ENCODE measurements at places on chromosomes 2 and 18.

- no peaks in the 10 kb centered on the region for H3K27me3 ChIP-seq
- DNase-seq: no peak
- no peak overlapping the region for H3K4me3 ChIP-seq
Observed at GRCh38 chr2:167127135-167127534, 238.9 kb downstream of the XIRP2 start.

- H3K4me1 ChIP-seq: no peaks in the 10 kb centered on the region
- H3K27ac ChIP-seq: no peak overlapping the region
Observed at GRCh38 chr18:28760299-28760698, 583.4 kb upstream of the CDH2 start.

DNA sequence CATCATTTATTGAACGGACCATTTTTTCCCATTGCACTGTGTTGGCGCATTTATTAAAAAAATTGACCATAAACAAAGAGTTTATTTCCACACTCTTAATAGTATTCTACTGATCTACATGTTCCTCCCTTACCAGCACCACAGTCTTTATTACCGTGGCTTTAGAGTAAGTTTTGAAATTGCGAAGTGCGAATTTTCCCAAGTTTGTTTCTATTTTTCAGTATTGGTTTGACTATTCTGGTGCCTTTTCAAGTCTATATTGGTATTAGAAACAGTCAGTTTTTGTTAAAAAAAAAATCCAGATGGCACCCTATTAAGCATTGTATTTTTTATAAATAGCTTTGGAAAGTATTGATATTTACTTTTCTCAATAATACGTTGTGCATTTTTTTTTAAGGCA lies 795.1 kb upstream of the HS6ST1 start:
- H3K4me3 ChIP-seq: no peak overlapping the region
- no peaks in the 10 kb centered on the region for H3K27me3 ChIP-seq
- H3K4me1 ChIP-seq: no peaks in the 10 kb centered on the region
- no peaks in the 10 kb centered on the region for H3K36me3 ChIP-seq

GRCh38 chr2:230160112-230160660 lies 59.6 kb downstream of the SP110 start:
- no peaks in the 10 kb centered on the region for H3K4me1 ChIP-seq
- H3K36me3 ChIP-seq: no peaks in the 10 kb centered on the region
- H3K27ac ChIP-seq: no peak overlapping the region
- no peak for DNase-seq
- H3K27me3 ChIP-seq: no peaks in the 10 kb centered on the region

DNA sequence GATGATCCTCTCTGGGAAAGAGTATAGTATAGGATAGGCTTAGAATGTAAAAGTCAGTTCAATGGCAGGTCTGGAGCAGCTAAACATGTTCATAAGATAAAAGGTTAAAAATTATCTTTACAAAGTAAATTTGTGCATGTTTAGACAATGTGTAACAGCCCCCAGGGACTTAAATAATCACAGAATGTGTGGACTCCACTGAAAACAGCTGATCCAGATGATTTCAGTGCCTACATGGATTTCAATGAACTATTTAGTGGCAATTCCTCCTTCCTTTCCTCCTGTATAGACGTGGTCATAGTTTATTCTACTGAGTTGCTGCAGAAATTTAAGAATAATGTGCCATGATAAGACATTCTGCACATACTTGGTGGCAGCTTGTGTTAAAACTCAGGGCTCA lies 42.9 kb downstream of the ARHGEF33 start:
- H3K4me1 ChIP-seq: no peaks in the 10 kb centered on the region
- no peak overlapping the region for H3K27ac ChIP-seq
- H3K4me3 ChIP-seq: no peak overlapping the region
- no peaks in the 10 kb centered on the region for H3K36me3 ChIP-seq

- no peaks in the 10 kb centered on the region for H3K4me1 ChIP-seq
- no peak overlapping the region for H3K27ac ChIP-seq
- no peak overlapping the region for H3K4me3 ChIP-seq
- H3K36me3 ChIP-seq: no peaks in the 10 kb centered on the region
- no peaks in the 10 kb centered on the region for H3K27me3 ChIP-seq
- DNase-seq: no peak
Observed at GRCh38 chr2:172878260-172878659, 142.6 kb downstream of the RAPGEF4 start.

- H3K36me3 ChIP-seq: no peaks in the 10 kb centered on the region
- no peaks in the 10 kb centered on the region for H3K4me1 ChIP-seq
- no peak for DNase-seq
- H3K4me3 ChIP-seq: no peak overlapping the region
Observed at GRCh38 chr2:228728961-228729360, 542.1 kb downstream of the PID1 start.

DNA sequence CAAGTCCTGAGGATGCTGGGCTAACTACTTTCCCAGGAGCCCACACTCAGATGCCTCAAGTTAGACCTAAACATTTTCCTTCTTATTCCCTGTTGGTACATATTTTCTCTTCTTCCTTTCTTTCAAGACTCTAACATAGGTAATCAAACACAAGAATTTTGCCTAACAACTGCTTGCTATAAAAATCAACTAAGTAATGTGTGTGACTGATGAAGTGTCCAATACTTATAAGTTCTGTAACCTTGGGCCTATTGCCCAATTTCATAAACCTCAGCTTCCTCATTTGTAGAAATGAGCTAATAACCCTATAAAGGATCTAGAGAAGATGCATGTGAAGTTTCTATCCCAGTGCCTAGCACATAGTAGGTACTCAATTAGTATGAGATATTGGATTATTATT lies 31.6 kb upstream of the PIK3C3 start:
- H3K4me1 ChIP-seq: no peaks in the 10 kb centered on the region
- DNase-seq: no peak
- no peak overlapping the region for H3K27ac ChIP-seq

DNA sequence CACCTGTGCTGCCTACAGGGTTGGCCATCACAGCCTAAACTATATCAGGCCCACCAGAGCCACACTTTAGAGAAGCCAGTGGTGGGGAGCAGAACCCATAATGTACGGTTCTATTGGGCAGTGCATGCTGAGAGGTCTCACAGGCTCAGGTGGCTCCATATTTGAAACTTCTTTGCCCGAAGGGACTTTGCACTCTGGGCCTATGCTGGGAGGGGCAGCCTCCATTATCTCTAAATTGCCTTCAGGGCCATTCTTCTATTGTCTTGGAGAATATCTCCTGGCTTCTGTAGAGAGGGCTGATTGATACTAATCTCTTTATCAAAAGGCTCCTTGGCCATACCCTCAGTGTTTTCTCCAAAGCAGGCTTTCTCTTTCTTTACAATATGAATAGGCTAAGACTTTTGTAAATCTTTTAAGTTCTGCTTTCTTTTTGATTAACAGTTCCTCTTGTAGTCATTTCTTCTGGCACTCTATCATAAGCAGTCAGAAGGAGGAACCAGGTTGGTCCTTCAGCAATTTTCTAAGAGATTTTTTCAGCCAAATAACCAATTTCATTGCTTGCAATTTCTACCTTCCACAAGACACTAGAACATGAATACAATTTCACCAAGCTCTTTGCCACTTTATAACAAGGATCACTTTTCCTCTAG lies 44.5 kb downstream of the RPE start:
- no peak for DNase-seq
- H3K27me3 ChIP-seq: no peaks in the 10 kb centered on the region
- no peak overlapping the region for H3K27ac ChIP-seq
- H3K4me1 ChIP-seq: no peaks in the 10 kb centered on the region

- no peak overlapping the region for H3K27ac ChIP-seq
- no peaks in the 10 kb centered on the region for H3K36me3 ChIP-seq
- no peak overlapping the region for H3K4me3 ChIP-seq
- H3K27me3 ChIP-seq: peaks cover 2% of the 10 kb centered on the region
Observed at GRCh38 chr2:70785137-70785911, 5.1 kb downstream of the FIGLA start.

- no peak overlapping the region for H3K27ac ChIP-seq
- H3K4me3 ChIP-seq: peak overlapping the region; percentile 40
- DNase-seq: no peak
- H3K36me3 ChIP-seq: no peaks in the 10 kb centered on the region
- no peaks in the 10 kb centered on the region for H3K27me3 ChIP-seq
- peaks cover 11% of the 10 kb centered on the region for H3K4me1 ChIP-seq
Observed at GRCh38 chr2:106269591-106270291, 75.6 kb upstream of the UXS1 start.

- no peak for DNase-seq
- no peaks in the 10 kb centered on the region for H3K27me3 ChIP-seq
- no peaks in the 10 kb centered on the region for H3K36me3 ChIP-seq
- no peak overlapping the region for H3K4me3 ChIP-seq
- H3K27ac ChIP-seq: no peak overlapping the region
Observed at GRCh38 chr2:68089961-68090360, 27.2 kb upstream of the C1D start.

DNA sequence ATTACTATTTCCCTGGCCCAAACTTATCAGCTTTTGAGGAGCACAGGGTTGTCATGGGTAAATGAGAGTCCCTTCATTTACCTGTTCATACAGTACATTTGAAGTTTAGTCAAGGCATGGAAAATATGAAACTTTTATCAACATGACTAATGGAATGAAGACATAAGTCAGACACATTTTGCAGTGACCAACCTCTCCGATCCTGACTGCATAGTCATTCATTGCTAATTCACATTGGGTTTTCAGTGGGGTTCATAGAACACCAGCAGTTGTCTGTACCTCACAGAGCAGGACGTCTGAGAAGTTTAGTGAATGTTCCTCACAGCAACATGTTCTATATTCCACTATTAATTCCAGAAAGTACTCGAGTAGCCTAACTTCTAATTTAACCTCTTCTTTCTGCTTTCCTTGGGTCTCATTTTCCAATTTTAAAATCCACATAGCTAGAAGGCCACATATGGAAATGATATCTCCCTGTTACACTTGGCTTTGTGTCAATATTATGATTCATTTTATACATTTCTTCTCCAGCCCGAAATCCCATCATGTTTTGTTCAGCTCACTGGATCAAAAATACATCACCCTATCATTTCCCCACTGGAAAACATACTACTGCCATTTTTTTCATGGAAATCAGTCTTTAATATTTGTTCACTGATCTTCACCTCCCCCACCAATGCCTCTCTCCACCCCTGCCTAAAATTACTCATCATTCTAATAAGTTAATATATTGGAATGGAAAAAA lies 65.9 kb downstream of the CDH20 start:
- DNase-seq: no peak
- H3K27ac ChIP-seq: no peak overlapping the region
- no peaks in the 10 kb centered on the region for H3K4me1 ChIP-seq

GRCh38 chr18:26425148-26425531 lies 123.2 kb downstream of the KCTD1 start:
- H3K36me3 ChIP-seq: no peaks in the 10 kb centered on the region
- no peaks in the 10 kb centered on the region for H3K27me3 ChIP-seq
- no peaks in the 10 kb centered on the region for H3K4me1 ChIP-seq
- no peak overlapping the region for H3K4me3 ChIP-seq

DNA sequence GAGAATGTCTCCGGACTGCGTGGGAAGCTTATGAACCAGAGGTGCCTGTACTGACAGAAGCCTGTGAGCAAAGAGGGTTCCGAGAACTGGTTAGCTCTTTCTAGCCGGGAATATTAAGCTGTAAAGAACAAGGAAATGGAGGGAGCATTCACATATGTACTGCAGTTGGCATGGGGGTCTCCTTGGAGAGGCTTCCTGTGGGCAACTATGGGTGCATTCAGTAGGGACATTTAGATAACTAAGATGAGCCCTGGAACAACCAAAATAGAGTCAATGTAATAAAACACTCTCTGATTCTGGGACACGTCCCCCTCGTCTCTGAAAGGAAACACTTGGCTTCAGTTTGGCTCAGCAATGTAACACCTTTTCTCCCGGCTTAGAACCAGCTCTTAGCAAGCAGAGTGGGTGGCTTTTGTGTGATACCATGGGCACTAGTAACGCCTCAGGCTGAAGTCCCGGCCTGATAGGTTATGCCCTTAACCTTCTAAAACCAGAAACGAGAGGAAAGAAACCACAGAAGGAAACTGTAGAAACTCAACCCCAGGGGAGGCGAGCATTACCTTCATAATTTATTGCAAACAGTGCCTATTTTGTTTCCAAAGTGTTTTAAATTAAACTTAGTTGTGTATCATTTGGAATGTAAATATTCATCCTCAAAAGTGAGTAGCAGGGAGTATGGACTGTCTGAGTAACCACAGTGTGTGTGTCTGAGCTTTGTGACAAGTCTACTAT lies 48.8 kb upstream of the LPIN2 start:
- H3K27me3 ChIP-seq: no peaks in the 10 kb centered on the region
- no peaks in the 10 kb centered on the region for H3K36me3 ChIP-seq
- peak overlapping the region; percentile 8 for H3K27ac ChIP-seq
- no peaks in the 10 kb centered on the region for H3K4me1 ChIP-seq

DNA sequence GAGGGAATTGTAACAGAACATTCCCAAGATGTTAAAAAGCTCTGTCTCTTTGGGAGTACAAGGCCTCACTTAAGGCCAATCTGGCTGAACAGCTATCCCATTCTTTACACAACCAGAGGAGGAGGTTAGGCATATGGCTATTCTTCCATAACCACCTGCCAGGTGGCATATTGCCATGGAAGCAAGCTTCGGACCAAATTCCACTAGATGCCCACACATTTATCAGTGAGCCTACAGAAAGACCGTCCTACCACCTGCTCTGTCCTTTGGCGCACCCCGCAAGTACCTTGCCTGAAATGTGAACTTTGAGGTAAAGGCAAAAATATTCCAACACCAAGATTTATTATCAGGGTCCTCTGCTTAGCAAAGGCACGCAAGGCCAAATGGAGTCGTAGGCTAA lies 519.9 kb upstream of the TNP1 start:
- H3K27me3 ChIP-seq: no peaks in the 10 kb centered on the region
- H3K4me3 ChIP-seq: no peak overlapping the region
- H3K27ac ChIP-seq: no peak overlapping the region
- DNase-seq: no peak
- H3K4me1 ChIP-seq: no peaks in the 10 kb centered on the region

DNA sequence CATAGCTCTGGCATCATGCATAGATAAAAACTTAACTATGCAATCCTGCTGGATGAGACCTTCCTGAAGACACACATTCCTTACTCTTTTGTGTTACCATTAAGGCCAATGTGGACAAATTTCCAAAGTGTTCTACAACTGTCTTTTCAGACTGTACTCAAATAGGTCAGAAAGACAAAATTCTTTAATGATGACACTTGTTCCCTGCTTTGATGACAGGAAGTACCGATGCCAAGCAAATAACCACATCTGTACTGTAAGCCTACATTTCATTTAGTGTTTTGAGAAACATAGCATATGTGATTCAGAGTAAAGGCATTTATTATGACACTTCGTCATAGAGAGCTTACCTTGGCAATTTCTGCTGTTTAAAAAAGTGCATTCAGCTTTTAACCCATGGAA lies 55.0 kb downstream of the PMAIP1 start:
- H3K27ac ChIP-seq: no peak overlapping the region
- no peak overlapping the region for H3K4me3 ChIP-seq
- no peaks in the 10 kb centered on the region for H3K36me3 ChIP-seq
- no peak for DNase-seq

DNA sequence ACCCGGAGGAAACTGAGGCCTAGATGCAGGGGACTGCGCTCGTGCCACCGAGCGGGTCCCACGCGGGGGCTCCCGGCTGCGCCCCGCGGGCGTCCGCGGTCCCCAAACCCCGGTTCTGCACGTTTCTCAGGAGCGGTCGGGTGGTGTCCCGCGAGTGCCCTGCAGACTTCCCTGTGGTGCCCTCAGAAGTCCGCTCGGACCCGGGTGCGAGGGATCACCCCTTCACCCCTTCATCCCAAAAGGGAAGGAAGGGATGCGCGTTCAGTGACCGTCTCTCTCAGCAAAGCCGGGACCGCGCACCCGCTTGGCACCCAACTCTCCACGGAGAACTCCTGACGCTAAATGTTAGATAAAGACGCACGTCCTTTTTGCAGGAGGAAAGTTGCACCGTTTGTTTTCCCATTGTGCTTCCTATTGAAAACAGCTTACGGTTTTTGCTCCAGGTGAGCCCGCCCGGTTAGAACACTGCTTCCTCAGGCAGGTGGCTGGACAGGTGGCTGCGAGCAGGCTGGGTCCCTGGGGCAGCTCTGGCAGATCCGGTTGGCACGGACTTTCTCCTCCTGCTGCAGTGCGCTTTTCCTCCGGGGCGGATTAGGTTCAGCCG lies 779 bp downstream of the DGKD start:
- H3K36me3 ChIP-seq: no peaks in the 10 kb centered on the region
- DNase-seq: no peak
- H3K27me3 ChIP-seq: no peaks in the 10 kb centered on the region
- H3K27ac ChIP-seq: no peak overlapping the region

Measured in vagina (tissue), 2 donors.